ENCODE measurements at places on chromosomes 7 and 10.

DNA sequence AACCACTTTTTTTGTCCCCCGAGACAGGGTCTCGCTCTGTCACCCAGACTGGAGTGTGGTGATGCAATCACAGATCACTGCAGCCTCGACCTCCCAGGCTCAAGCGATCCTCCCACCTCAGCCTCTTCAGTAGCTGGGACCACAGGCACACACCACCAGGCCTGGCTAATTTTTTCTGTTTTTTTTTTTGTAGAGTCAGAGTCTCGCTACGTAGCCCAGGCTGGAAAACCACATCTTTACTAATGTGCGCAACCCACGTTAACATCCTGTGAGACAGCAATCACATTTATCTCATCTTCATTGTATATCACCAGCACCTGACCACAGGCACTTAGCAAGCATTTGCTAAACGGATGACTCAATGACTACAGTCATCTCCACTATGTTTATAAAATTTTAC lies 77.8 kb upstream of the ATP6V0A4 start:
- no peak for DNase-seq

GRCh38 chr7:7739204-7740036 lies 21.0 kb upstream of the RPA3 start:
- no peak for DNase-seq

- DNase-seq, result no peak
These were observed 39.9 kb upstream of the MKI67 start for GRCh38 chr10:128166151-128166550.

DNA sequence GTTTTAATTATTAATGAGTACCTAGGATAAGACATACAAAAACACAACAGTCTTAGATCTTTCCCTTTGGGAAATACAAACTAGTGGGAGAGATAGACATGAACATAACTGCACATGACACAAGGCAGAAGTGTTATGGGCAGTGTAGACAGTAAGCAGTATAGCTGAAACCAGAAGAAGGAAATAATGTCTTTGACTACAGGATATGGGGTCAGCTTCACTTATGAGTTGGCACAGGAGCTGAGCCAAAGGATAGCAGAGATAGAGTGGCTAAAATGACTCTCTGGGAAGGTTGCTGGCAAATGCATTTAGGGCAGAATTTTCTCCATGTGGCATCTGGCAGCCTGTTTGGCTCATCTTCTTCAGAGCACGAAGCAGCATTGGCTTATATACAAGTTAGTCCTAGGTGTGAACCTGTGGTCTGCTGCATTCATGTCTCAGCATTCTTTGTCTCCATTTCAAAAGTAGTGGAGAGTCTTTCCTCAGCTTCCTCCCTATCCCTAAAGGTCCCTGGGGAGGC lies 60.3 kb upstream of the FEZF1 start:
- DNase-seq, result no peak

Measured in NCI-H1417 treated with DMSO at 0.1 percent for 48 hours (cell line).